ENCODE measurements at places on chromosomes 16 and 17.

DNA sequence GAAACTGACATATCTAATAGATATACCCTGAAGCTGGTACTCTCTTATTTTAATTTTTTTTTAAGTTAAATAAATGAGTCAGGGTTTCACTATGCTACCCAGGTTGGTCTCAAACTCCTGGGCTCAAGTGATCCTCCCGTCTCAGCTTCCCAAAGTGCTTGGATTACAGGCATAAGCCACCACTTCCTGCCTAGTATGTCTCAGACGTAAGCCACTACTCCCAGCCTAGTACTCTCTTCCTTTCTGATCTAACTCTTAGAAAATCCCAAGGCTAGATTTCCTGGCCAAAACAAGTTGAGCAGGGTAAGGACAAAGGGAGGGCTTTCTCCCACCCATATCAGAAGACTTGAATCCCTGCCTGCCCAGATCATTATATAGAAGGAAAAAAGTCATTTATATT lies 33.7 kb downstream of the HOXB1 start:
- no peak for DNase-seq

DNA sequence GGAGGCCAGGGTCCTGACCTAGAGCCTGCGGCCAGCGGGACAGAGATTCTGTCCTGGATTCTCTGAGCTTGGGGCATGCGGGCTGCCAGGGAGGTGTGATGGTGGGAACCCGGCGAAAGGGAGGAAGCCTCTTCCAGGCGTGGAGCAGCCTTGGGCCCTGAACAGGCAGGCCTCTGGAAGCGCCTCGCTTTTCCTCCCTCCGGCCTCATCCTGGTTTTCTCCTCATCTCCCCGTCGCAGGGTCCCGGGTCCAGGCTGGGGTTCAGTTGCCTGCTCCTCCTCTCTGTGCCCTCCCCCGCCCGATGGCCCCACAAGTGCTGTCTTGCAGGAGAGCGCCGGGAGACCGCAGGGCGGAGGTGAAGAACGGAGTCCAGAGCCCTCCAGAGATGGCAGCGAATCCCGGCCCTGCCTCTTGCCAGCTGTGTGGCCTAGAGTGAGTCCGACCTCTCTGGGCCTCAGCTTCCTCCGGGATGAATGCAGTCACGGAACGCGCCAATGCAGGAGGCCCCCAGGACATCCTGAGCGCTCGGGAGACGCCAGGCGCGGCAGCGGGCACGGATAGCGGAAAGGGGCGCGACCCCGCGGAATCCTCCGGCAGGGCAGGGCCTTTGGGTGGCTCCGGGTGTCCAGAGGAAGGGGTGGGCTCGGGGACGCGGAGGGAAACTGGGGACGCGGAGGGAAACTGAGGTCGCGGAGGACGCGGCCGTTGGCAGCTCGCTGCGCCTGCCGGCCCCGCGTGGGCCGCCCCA lies 553 bp upstream of the RAB11FIP4 start:
- DNase-seq, result no peak

DNA sequence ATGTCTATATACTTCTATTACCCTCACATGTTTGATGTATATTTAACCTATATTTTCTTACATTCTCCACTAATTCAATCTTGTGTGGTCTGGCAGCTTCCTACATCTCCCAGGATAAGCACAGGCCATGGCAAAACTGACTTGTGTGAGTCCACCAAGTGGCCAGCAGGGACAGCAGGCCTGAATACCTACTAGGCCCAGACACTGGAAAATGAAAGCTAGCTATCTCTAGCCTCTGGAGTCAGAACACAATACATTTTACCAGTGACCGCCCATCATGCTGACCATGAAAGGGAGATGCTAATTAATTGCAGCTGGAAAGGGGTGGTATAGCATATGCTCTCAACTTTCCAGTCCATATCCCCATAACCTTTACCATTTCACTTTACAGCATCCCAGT lies 132.3 kb downstream of the PCTP start:
- no peak for DNase-seq

DNA sequence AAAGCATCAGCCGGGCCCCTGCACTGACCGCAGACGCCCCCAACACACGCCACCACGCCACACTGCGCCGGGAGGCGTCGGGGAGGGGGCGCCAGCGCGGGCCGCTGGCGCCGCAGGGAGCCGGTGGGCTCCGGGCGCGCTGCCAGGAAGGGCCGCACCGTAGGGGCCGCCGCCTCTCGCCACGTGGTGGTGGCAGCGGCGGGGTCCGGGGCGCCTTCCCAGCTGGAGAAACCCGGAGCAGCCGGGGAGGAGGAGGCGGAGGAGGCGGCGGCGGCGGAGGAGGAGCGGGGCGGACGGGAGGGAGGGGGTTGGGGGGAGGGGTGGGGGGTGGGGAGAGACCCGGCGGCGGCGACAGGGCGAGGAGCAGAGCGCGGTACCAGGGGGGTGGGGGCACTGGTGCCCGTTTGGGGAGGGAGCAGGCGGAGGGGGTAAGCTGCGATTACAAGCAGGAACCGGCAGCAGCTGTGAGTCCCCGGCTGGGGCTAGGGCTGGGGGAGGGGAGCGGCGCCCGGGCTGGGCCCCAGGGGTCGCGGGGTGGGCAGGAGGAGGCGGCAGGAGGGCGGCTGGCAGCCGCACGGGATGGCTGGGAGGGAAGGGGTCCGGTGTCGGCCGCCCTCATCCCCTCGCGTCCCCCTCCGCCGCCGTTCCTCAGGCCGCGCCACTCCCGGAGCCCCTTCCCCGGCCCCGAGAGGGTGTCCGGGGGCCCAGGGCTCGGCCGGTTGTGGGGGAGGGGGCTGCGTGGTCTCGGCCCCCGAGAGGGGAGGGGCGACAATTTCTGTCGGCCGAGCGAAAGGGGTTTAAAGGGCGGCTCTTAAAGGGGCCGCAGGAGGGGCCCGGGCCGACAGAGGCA lies at the start of gene TBKBP1:
TSS of gene TBKBP1 (plus strand) at position 431 of the 850 bp plus-strand sequence. CDS start 1,952 bp downstream, outside the sequence.
- DNase-seq, result no peak
